ENCODE measurements at places on chromosomes 16 and 17. TPM values are rescaled to one million over a fixed set of nuclear protein-coding genes. Genes with fewer than 3 reads are reported as not detected.

The PRSS33 gene
- total RNA-seq, result not detected

The VASN gene
- total RNA-seq, result 0.29 TPM

DNA sequence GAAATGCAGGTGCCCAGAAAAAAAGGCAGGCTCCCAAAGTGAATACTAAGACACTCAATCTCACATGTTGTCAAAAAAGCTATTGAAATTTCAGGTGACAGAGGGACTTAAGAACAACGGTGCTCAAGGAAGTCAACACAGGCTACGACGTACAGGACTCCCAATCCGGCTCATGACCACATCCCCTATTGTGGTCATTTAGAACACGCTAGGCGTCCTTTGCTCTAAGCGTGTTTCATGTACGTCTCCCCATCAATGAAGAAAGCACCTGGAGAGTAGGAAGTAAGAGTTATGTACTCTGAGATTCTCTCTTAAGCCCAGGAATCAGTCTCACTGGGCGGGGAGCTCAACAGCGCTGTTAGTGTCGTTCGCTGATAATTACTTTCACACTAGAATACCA lies 94.1 kb downstream of the MRM3 start:
- ATAC-seq, result peak; percentile 52

GRCh38 chr16:27429981-27430441 lies 28.0 kb downstream of the IL21R start:
- no peak for ATAC-seq

GRCh38 chr17:47615766-47616424 lies 33.8 kb upstream of the KPNB1 start:
- ATAC-seq, result no peak

GRCh38 chr17:41338961-41339485 lies 11.6 kb downstream of the KRT33A start:
- peak; percentile 70 for ATAC-seq

- ATAC-seq, result no peak
These were observed 39.2 kb downstream of the GPATCH8 start for GRCh38 chr17:44464037-44464436.

DNA sequence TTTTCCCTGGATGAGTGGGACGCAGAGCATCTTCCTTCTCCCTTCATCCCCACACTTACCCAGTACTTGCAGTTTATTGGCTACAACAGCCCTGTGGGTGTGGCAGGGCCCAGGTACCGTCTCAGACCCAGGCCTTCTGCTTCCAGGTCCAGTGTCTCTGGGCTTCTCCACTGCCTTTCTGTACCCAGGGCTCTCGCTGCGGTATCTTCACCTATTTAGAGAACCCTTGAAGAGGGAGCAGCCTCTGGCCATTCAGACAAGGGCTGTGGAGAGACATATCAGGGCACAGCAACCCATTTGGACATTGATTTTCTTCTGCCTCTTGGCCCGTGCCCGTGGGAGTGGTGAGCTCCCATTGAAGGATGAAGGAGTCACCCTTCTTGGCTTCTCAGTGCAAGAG lies 17.3 kb downstream of the TBX4 start:
- no peak for ATAC-seq

GRCh38 chr17:2057760-2058585 lies 3.1 kb downstream of the HIC1 start:
- ATAC-seq, result no peak

All from activated T-helper 17 cell treated with anti-CD3 and anti-CD28 coated beads, Interleukin-2, amount 50 U/mL, for 72 hours (primary cell).